Vagina (tissue), 2 donors: ENCODE measurements at places on chromosomes 3 and 15. TPM values are rescaled to one million over a fixed set of nuclear protein-coding genes. Genes with fewer than 3 reads are reported as not detected.

DNA sequence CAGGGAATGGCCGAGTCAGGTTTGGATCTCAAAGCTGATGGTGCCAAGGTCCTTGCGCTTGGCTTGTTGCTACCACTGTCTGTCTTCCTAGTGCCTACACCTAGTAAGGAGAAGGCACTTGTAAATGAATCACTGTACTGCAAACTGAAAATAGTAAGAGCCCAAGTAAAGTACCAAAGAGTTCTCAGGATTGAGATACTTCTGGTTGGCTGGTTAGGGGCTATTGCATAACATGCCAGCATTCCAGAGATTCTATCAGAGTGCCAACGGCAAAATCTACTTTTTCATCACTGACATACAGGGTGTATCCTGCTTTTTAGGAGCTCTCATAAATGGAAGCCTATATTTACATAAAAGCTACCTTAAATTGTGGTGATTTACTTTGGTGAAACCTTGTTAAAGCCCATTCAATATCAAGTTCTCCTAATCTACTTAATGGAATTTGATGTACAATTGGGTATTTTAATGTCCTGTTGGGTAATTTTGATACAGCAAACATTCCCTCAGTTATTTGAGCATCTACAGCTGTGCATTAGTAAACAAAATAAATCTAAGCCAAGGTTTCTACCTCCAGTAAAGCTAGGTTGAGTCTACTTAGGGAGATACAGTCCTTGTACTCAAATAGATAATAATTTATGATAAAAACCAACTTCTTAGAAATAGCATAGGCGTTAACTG is 30.7 kb upstream of the CHD2 start:
- no peaks in the 10 kb centered on the region for H3K27me3 ChIP-seq
- no peaks in the 10 kb centered on the region for H3K36me3 ChIP-seq
- H3K4me3 ChIP-seq, result no peak overlapping the region
- peaks cover 13% of the 10 kb centered on the region for H3K4me1 ChIP-seq
- no peak for DNase-seq
- peak overlapping the region; percentile 11 for H3K27ac ChIP-seq

DNA sequence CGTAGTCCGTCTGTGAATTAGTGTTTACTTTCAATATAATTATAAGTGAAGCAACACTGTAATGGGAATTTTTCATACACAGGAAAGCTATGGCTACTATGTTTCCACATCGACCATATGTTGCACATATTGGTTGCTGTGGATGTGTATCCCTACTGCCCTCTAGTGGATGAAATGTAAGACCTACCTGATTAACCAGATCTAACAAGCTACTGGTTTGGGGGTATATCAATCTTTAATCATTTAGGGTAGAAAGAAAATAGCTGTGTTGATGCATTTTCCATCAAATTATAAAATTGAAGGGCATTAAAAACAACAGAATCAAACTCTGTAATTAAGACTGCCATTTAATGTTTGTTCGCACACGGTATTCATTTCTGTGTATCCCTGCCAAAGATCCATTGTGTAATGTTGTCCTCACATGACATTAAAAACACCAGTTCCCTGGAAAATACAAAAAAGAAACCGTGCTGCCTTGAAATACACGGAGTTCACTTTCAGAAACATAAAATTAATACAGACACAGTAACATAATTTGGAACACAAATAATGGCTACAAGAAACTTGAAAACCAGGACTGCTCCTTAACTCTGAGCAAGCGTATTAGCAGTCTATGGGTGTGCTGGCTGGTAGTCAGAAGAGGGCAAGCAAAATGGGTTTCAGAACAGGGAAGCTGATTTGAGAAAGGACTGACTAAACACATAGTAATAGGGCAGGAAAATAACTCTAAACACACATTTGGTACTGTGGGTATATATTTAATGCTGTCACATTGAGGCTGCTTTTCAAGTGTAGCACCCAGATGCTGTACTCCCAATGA is 125.1 kb downstream of the TIGIT start:
- H3K36me3 ChIP-seq, result no peaks in the 10 kb centered on the region
- H3K27me3 ChIP-seq, result no peaks in the 10 kb centered on the region
- no peaks in the 10 kb centered on the region for H3K4me1 ChIP-seq

SEMA3G gene
- 8.3 TPM for total RNA-seq

GRCh38 chr3:182212479-182213076 is 500.9 kb downstream of the SOX2 start:
- no peak for DNase-seq
- no peaks in the 10 kb centered on the region for H3K4me1 ChIP-seq
- H3K4me3 ChIP-seq, result no peak overlapping the region
- no peak overlapping the region for H3K27ac ChIP-seq
- no peaks in the 10 kb centered on the region for H3K36me3 ChIP-seq

DNA sequence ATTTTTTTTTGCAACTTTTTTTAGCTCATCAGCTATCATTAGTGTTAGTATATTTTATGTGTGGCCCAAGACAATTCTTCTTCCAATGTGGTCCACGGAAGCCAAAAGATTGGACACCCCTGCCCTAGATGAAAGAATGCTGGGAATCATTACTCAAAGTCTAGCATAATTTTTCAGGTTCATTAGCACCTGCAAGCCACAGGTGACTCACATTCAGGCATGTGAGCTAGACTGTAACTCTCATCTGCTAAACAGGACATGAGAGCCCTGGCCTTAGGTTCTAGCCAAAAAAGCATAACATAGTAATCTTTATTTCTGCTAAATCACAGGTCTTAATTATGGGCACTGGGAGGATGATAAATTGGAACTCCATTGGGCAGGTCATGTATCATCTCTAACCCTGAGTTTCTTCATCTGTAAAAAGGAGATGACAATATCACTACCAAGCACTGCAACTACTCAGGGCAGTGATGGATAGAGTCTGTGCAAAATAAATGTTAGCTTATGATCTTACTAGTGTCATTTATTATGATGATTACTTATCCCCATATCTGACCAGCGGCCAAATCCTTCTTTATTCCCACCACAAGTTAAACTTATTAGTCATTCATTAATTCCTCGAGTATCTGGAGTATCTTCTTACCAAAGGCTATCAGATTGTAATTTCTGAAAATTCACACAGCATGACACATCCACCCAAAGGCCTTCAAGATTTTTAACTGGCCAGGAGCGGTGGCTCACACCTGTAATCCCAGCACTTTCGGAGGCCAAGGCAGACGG is 125.0 kb downstream of the PLD1 start:
- H3K27ac ChIP-seq, result no peak overlapping the region
- no peak overlapping the region for H3K4me3 ChIP-seq
- H3K4me1 ChIP-seq, result peaks cover 15% of the 10 kb centered on the region
- H3K27me3 ChIP-seq, result no peaks in the 10 kb centered on the region
- no peak for DNase-seq

GRCh38 chr15:38685686-38686339 is 121.2 kb upstream of the RASGRP1 start:
- H3K36me3 ChIP-seq, result no peaks in the 10 kb centered on the region
- no peaks in the 10 kb centered on the region for H3K4me1 ChIP-seq
- no peak overlapping the region for H3K4me3 ChIP-seq
- no peaks in the 10 kb centered on the region for H3K27me3 ChIP-seq

- H3K4me3 ChIP-seq, result peak overlapping the region; percentile 76
- DNase-seq, result no peak
- H3K27me3 ChIP-seq, result no peaks in the 10 kb centered on the region
- H3K36me3 ChIP-seq, result no peaks in the 10 kb centered on the region
Measured at GRCh38 chr15:74782259-74783071, 585 bp downstream of the CSK start.

MASP1 gene
- total RNA-seq, result 172 TPM

ZIC1 gene
- not detected for total RNA-seq

- no peak overlapping the region for H3K4me3 ChIP-seq
- no peaks in the 10 kb centered on the region for H3K4me1 ChIP-seq
- no peak overlapping the region for H3K27ac ChIP-seq
Measured at GRCh38 chr3:155651489-155652218, 93.2 kb downstream of the PLCH1 start.

- H3K4me1 ChIP-seq, result peaks cover 39% of the 10 kb centered on the region
- peak overlapping the region; percentile 45 for H3K4me3 ChIP-seq
- DNase-seq, result peak; percentile 84
Measured at GRCh38 chr3:36907911-36908646, 36.8 kb downstream of the TRANK1 start.

- H3K4me1 ChIP-seq, result peaks cover 14% of the 10 kb centered on the region
- H3K27ac ChIP-seq, result no peak overlapping the region
Measured at GRCh38 chr15:29142129-29142747, 127.4 kb downstream of the NSMCE3 start.

TMOD3 gene
- total RNA-seq, result 28.5 TPM

DNA sequence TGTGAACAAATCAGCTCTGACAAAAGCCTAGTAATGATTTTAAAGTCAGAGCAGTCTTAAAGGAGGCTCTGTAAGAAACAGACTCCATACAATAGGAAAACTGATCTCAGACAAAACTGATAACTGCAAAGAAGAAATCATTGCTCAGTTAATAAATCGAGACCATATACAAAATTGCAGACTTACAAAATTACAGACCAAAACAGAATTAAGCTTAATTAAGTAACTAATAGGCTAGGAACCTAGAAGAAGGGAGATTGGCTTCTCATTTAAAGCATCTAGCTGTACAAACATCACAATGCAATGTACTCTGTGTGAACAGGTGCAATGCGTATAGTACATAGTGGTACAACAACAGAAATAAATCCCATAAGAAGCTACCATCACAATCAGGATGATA is 46.3 kb downstream of the ZBTB20 start:
- peak overlapping the region; percentile 66 for H3K27ac ChIP-seq
- H3K36me3 ChIP-seq, result no peaks in the 10 kb centered on the region
- peaks cover 27% of the 10 kb centered on the region for H3K4me1 ChIP-seq
- H3K4me3 ChIP-seq, result no peak overlapping the region
- no peak for DNase-seq

CCNDBP1 gene
- total RNA-seq, result 43.2 TPM

LRRIQ4 gene
- not detected for total RNA-seq

DNA sequence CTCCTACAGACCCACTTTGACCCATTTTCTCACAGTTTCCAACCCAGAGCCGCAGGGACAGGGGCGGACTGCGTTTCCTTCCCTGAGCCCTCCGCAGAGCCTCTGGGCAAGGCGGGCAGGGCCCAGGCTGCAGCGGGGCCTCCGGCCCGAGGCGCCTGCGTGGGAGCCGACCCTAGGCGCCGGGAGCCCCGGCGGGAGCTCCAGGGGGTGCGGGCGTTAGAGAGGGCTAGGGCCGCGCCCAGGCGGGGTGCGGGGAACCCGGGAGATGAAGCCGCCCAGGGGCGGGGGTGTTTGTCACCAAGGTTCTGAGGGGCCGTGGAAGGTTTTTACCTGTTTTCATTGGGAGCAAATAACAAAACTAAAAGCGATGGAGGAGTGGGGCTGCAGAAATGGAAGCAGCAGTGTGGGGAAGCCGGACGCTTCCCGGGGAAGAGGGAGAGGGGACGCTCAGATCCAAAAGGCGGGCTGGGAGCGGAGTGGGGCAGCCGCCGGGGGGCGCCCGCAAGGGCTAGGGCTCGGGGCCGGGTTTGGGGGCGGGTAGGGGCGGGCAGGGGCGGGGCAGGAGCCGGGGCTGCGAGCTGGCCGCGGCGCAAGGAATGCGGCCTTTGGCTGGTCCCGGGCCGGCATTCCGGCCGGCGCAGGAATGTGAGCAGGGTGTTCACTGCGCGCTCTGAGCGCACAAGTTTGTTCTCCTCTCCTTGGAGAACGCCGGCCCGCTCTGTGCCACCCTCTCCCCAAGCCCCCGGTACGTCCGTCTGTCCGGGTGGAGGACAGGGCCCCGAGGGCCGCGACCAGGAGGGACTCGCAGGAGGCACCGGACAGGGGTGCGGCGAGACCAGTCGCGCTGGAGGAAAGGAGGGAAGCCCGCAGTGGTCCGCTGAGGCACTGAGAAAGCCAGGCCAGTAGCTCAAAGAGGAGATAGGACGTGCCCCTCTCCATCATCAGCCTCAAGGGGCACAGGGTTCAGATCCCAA is 61.1 kb downstream of the AMOTL2 start:
- no peak for DNase-seq
- peak overlapping the region; percentile 48 for H3K4me3 ChIP-seq
- peak overlapping the region; percentile 80 for H3K27ac ChIP-seq
- no peaks in the 10 kb centered on the region for H3K27me3 ChIP-seq
- H3K4me1 ChIP-seq, result peaks cover 80% of the 10 kb centered on the region

LRRC34 gene
- 0.49 TPM for total RNA-seq

DNA sequence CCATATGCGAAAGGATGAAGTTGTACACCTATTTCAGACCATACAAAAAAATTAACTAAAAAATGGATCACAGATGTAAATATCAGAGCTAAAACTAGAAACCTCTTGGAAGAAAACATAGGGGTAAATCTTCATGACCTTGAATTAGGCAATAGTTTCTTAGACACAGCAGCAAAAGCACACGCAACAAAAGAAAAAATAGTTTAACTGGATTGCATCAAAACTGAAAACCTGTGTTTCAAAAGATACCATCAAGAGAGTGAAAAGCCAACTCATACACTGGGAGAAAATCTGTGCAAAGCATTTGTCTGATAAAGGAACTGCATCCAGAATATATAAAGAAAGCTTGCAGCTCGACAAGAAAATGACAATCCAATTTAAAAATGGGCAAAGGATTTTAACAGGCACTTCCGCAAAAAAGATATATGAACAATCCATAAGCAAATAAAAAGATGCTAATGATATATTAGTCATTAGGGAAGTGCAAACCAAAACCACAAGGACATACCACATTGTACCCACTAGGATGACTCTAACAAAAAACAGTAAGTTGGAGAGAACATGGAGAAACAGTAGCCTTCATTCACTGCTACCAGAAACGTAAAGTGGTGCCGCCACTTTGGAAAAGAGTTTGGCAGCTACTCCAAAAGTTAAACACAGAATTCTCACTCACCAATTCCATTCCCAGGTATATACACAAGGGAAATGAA is 263.1 kb downstream of the ADAMTS17 start:
- no peak overlapping the region for H3K27ac ChIP-seq
- H3K36me3 ChIP-seq, result no peaks in the 10 kb centered on the region
- no peaks in the 10 kb centered on the region for H3K27me3 ChIP-seq
- no peak for DNase-seq

DNA sequence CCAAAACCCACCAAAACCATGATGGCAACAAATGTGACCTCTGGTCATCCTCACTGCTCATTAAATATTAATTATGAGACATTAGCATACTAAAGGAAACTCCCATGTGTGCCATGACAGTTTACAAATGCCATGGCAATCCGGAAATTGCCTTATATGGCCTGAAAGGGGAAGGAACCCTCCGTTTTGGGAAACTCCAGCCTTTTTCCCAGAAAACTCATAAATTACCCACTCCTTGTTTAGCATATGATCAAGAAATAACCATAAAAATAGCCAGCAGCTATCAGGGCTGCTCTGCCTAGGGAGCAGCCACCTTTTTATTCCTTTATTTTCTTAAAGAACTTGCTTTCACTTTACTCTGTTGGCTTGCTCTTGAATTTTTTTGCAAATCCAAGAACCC is 992.7 kb downstream of the NTRK3 start:
- no peak overlapping the region for H3K4me3 ChIP-seq
- no peak overlapping the region for H3K27ac ChIP-seq
- no peak for DNase-seq
- H3K27me3 ChIP-seq, result no peaks in the 10 kb centered on the region
